HFFc6 (cell line): ENCODE measurements at places on chromosomes 13 and 19.
A peak's percentile ranks its signal among the peaks of the same experiment; 100 is the strongest.

DNA sequence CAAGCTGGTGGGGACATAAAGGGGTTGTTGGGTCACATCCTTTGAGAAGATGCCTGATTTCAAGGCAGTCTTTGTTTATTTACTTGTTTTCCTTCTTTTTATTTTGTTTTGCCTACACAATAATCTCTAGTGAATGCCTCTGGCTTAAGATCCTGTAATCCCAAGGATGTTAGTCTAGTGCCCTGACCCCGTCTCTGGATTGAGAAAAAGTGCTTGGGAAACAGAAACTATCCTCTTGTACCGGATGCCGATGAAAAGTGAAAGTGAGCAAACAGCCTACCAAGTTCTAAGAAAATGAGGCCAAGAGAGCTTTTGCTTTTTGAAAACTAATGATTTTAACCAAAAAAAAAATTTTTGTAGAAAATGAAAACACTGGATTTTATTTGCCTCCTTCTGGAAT lies 42.1 kb upstream of the C1QTNF9 start:
- peaks cover 26% of the 10 kb centered on the region for H3K4me1 ChIP-seq
- H3K27ac ChIP-seq, result no peak overlapping the region
- DNase-seq, result no peak
- H3K4me3 ChIP-seq, result no peak overlapping the region

GRCh38 chr13:43353631-43354030 lies 330.2 kb downstream of the DNAJC15 start:
- no peaks in the 10 kb centered on the region for H3K36me3 ChIP-seq
- H3K4me1 ChIP-seq, result peaks cover 1% of the 10 kb centered on the region
- H3K27ac ChIP-seq, result no peak overlapping the region
- no peak overlapping the region for H3K4me3 ChIP-seq

DNA sequence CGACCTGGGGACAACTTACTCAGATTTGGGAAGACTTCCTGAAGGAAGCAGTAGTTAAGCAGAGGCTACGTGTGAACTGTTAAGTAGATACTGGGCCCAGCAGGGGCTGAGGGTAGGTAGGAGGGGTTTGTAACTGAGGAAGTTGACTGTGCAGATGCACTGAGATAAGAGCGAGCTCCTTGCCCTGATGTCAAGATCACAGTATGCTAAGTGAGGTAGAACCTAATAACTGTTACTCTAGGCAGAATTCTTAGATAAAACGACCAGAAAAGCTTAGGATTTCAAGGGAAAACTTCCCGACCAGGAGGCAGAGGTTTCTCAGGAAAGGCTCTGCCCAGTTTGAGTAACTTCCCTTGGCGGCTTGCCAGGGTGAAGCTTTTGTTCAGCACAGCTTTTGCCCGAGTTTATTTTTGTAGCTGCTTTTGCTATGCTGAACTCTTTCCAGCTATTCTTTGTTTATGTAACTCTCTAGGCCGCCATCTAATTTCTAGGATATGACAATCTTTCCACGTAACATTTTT lies 632.1 kb downstream of the DIAPH3 start:
- H3K27me3 ChIP-seq, result no peaks in the 10 kb centered on the region; the same call in 1 of the 2 replicates
- no peak overlapping the region for H3K27ac ChIP-seq
- DNase-seq, result peak; percentile 61
- H3K4me3 ChIP-seq, result no peak overlapping the region; the same call in 1 of the 2 replicates

DNA sequence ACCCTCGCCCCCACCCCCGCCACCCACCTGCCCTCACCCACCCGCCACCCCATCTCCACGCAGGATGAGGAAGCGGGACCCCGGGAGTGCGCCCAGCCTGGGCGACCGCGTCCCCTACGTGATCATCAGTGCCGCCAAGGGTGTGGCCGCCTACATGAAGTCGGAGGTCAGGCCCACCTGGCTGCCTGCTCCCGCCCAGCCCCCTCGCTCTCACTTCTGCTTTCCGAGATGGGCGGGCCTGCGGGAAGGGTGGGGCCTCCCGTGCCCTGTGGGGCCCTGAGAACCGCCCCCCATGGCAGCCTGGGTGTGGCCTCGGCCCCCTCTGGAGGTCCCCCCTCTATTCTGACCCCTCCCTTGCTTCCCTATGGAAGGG lies 3.1 kb upstream of the SPIB start:
- no peak overlapping the region for H3K27ac ChIP-seq
- peaks cover 6% of the 10 kb centered on the region for H3K4me1 ChIP-seq
- H3K27me3 ChIP-seq, result peaks cover 6% of the 10 kb centered on the region
- no peak for DNase-seq
- H3K4me3 ChIP-seq, result no peak overlapping the region

DNA sequence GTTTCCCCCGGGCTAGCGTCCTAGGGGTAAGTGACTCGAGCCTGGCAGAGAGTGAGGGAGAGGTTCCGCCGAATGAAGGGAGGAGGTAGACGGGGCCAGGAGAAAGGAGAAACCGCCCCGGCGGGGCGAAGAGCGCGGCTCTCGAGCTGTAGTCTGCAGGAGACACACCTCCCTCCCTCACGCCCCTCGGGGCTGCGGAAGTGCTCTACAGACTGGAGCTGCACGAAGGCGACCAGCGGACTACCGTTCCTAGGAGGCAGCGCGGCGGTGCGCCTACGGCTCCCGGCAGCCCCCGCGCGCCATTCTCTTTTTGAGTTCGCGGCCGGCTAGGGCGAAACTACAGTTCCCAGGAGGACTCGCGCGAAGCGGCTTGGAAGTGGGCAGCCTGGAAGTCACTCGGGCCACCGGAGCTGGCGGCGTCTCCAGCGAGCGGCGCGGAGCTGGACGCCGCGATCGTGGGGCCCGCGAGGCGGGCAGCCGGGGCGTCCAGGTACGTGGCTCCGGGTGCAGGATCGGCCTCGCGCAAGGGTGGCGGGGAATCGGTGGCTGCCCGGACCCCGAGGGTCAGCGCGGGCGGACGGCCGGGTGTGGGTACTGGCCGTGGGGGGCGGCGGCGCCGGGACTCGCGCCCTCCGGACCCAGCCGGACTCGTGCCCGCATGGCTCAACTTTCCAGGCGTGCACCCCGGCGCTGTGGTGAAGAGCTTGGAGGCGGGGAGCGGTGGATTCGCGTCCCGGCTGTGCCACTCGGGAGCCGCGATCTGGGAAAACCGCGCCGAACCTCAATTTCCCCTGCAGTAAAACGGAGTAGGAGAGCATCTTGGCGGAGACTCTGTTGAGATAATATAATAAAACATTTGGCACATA lies at the start of gene SIPA1L3:
Gene SIPA1L3, plus strand, starts transcription at position 340 of the 866 bp plus-strand sequence. CDS start 174,358 bp downstream, outside the sequence.
- H3K27me3 ChIP-seq, result no peaks in the 10 kb centered on the region; the same call in 1 of the 2 replicates
- H3K4me1 ChIP-seq, result peaks cover 41% of the 10 kb centered on the region
- H3K36me3 ChIP-seq, result peaks cover 17% of the 10 kb centered on the region
- H3K4me3 ChIP-seq, result peak within 1 kb of the TSS; percentile 99

- H3K27me3 ChIP-seq, result peaks cover 44% of the 10 kb centered on the region
- H3K36me3 ChIP-seq, result peaks cover 4% of the 10 kb centered on the region
- H3K4me3 ChIP-seq, result peak overlapping the region; percentile 81
- peak overlapping the region; percentile 87 for H3K27ac ChIP-seq
Observed at GRCh38 chr19:12794971-12795381, 3.7 kb downstream of the JUNB start.
